ENCODE measurements at places on chromosomes 4 and X. TPM values are rescaled to one million over a fixed set of nuclear protein-coding genes. Genes with fewer than 3 reads are reported as not detected.

Gene LRIT3
- 0.09 TPM for total RNA-seq

DNA sequence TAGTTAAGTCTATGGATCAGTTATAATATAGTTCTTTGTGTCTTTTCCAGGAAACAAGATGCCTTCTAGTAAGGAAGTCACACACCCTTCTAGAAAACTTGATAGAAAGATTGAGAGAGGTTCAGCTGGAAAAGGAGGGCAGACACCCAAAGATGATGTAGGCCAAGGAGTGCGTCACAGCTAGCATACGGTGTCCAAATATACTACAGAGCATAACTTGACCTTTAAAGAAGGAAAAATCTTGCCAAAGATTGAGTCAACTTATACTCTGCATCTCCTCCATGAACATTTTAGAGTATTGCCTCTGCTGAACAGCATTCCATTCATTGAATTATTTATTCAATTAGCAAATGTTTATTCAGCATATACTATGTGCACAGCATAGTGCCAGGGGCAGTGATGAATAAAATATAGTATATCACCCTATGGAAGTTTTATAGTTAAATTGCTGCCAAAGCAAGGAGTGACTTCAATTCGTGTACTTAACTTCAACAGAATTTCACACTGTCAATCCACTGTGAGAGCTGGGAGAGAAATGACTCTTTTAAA is 51.9 kb upstream of the SLC6A14 start:
- no peaks in the 10 kb centered on the region for H3K4me1 ChIP-seq
- H3K27me3 ChIP-seq, result no peaks in the 10 kb centered on the region
- no peaks in the 10 kb centered on the region for H3K36me3 ChIP-seq

DNA sequence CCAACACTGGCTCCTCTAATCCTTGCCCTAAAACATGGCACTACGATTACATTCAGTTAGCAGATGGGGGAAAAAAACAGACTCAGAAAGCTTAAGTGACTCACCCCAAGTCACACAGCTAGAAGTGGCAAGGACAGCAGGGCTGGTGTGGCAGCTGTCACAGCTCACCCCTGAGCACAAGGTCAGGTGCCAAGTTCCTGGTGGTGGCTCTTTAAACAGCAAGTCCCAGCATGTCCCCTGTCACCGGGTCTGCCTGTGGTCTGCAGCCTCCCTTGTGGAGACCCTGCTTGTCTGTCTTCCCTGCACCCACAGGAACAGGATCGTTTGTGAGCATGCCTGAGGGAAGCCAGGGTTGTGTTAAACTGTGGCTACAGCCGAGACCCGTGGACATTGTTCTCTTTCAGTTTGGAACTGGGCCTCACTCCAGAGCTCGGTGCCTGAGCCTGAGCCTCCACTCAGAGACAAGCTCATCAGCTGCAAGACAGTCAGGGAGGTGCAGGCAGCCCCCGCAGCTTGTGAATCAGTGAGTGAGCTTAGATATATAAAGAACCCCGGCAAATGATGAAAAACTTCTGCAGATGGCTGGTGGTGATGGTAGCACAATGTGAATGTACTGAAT is 260.8 kb downstream of the BCOR start:
- no peak overlapping the region for H3K4me3 ChIP-seq
- H3K27ac ChIP-seq, result no peak overlapping the region
- DNase-seq, result no peak
- peaks cover 2% of the 10 kb centered on the region for H3K4me1 ChIP-seq
- no peaks in the 10 kb centered on the region for H3K27me3 ChIP-seq

DNA sequence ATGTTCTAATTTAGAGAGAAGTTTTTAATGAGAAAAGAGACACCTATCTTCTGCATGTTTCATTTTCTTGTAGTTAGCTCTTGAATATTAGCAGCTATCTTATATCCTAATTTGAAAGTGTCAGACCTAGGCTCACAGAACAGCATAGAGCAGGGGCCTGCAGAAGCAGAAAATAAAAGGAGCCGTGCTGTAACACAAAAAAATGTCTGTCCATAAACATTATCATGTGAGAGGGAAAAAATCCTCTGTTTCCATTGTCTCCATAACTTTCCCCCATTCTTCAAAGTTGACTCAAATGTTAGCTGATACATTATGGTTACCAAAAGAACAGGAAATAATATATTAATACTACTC is 329.2 kb upstream of the EPHA5 start:
- no peaks in the 10 kb centered on the region for H3K36me3 ChIP-seq
- no peak overlapping the region for H3K4me3 ChIP-seq
- no peaks in the 10 kb centered on the region for H3K27me3 ChIP-seq
- H3K27ac ChIP-seq, result no peak overlapping the region

- no peaks in the 10 kb centered on the region for H3K27me3 ChIP-seq
- H3K36me3 ChIP-seq, result no peaks in the 10 kb centered on the region
- no peak overlapping the region for H3K4me3 ChIP-seq
- no peak overlapping the region for H3K27ac ChIP-seq
- no peak for DNase-seq
Observed at GRCh38 chr4:160810941-160811340, 1352.9 kb downstream of the FSTL5 start.

Gene GAGE12H
- total RNA-seq, result not detected

GRCh38 chrX:8233091-8233490 is 62.0 kb upstream of the VCX2 start:
- no peaks in the 10 kb centered on the region for H3K36me3 ChIP-seq
- H3K27ac ChIP-seq, result no peak overlapping the region

Gene SYNPO2
- 0.14 TPM for total RNA-seq

GRCh38 chr4:94419956-94420355 is 31.8 kb upstream of the PDLIM5 start:
- DNase-seq, result no peak
- H3K4me3 ChIP-seq, result no peak overlapping the region
- H3K4me1 ChIP-seq, result no peaks in the 10 kb centered on the region
- H3K27ac ChIP-seq, result no peak overlapping the region

DNA sequence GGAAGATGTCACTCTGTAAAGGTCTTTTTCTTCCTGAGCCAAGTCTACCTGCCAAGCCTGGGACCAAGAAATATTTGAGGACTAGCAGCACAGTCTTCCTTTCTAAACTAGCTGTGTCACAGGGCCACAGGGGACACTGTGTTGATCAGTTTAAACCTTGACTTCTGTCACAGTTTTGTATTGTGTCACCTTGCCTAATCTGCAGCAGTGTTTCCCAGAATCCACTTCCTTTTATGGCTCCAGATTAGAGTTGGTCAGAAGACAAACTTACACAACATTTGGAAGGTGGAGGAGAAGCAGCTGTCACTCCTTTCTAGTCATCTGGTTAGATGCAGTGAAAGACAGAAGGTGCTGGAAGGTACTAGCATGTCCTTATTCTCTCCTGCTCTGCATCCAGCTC is 143.1 kb upstream of the BCOR start:
- no peak overlapping the region for H3K27ac ChIP-seq
- no peaks in the 10 kb centered on the region for H3K36me3 ChIP-seq
- no peak overlapping the region for H3K4me3 ChIP-seq
- no peak for DNase-seq

Gene COL25A1
- not detected for total RNA-seq

DNA sequence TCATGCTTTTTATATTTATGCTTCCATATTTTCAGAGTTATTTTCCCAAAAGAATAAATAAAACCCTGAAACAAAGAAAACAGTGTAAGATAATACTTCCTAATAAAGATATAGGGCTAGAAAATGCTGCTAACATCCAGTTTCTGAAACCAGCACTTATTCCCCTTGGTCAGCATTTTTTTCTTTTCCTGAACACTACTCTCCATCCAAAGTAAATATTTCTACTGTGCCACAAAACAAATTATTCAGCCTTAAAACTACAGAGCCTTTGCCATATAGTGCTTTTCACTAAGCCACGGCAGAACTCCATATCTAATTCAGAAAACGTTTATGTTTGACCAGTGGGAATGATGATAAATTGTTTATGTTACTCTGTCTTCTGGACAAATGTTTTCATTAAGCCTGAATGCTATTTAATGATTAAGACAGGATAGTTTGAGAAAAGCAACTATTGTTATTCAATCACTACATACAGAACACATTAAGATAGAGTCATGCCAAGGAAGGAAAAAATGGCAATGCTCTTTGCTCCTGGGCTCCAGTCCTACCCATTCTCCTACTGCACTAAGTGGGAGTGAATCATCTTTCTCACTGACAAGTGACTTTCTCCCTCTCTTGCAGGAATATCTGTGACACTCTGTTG is 723.9 kb downstream of the FAT4 start:
- H3K27ac ChIP-seq, result no peak overlapping the region
- no peaks in the 10 kb centered on the region for H3K4me1 ChIP-seq
- DNase-seq, result no peak
- no peaks in the 10 kb centered on the region for H3K36me3 ChIP-seq
- H3K27me3 ChIP-seq, result no peaks in the 10 kb centered on the region

DNA sequence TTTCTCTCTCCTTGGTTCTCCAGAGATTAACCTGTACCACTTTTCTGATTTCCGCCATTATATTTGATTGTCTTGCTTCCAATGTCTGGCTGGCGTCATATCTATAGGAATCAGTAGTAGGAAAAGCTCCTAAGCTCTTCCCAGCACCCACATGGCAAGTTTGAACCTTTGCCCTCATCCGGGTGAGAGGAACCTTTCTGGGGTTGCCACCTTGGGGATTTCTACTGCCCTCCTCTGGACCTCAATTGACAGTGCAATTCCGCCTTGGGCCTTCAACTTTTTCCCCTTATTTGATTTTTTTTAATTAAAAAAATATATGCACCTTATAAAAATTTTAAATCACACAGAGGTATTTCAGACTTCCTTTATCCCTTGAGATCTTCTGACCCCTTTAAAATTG is 2.0 kb upstream of the CXorf66 start:
- no peaks in the 10 kb centered on the region for H3K36me3 ChIP-seq
- no peaks in the 10 kb centered on the region for H3K4me1 ChIP-seq
- H3K4me3 ChIP-seq, result no peak overlapping the region
- H3K27ac ChIP-seq, result no peak overlapping the region

- H3K36me3 ChIP-seq, result peaks cover 14% of the 10 kb centered on the region
- no peaks in the 10 kb centered on the region for H3K27me3 ChIP-seq
- peaks cover 8% of the 10 kb centered on the region for H3K4me1 ChIP-seq
- H3K27ac ChIP-seq, result peak overlapping the region; percentile 90
- H3K4me3 ChIP-seq, result peak overlapping the region; percentile 93
Observed at GRCh38 chrX:57121816-57122215, 468 bp upstream of the SPIN2B start.

- DNase-seq, result no peak
- H3K36me3 ChIP-seq, result no peaks in the 10 kb centered on the region
- H3K27me3 ChIP-seq, result peaks cover 2% of the 10 kb centered on the region
- no peaks in the 10 kb centered on the region for H3K4me1 ChIP-seq
- H3K27ac ChIP-seq, result no peak overlapping the region
- H3K4me3 ChIP-seq, result no peak overlapping the region
Observed at GRCh38 chrX:18174971-18175370, 45.7 kb downstream of the BEND2 start.

DNA sequence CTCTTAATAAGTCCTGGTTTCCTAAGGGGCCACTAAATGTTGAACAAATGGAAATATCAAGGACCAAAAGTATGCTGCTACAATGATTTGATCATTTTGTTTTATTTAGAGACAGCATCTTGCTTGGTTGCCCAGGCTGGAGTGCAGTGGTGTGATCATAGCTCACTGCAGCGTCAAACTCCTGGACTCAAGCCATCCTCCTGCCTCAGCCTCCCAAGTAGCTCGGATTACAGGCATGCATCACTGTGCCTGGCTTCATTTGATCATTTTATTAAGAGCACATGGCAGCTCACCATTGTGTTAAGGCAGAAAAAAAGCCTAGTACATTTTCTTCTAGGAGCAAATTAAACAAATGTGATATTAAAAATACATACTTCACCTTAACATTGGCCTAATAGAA is 52.7 kb downstream of the DCLK2 start:
- H3K36me3 ChIP-seq, result no peaks in the 10 kb centered on the region
- H3K4me3 ChIP-seq, result no peak overlapping the region
- DNase-seq, result no peak

DNA sequence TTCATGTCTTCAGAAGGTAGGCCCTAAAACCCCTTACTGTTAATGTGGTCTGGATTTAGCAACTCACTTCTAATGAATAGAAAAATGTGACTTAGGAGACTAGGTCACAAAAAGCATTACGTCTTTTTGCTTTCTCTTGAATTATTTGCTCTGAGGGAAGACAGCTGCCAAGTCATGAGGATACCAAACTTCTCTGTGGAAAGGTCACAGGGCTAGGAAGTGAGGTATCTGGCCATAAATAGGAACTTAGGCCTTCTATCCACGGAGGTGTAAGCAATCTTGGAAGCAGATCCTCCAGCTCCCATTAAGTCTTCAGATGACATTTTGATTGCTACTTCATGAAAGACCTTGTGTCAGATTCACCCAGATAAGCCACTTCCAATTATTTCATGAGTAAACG is 120.6 kb downstream of the JADE1 start:
- no peak for DNase-seq
- H3K36me3 ChIP-seq, result peaks cover 28% of the 10 kb centered on the region
- no peak overlapping the region for H3K4me3 ChIP-seq
- H3K27ac ChIP-seq, result no peak overlapping the region

DNA sequence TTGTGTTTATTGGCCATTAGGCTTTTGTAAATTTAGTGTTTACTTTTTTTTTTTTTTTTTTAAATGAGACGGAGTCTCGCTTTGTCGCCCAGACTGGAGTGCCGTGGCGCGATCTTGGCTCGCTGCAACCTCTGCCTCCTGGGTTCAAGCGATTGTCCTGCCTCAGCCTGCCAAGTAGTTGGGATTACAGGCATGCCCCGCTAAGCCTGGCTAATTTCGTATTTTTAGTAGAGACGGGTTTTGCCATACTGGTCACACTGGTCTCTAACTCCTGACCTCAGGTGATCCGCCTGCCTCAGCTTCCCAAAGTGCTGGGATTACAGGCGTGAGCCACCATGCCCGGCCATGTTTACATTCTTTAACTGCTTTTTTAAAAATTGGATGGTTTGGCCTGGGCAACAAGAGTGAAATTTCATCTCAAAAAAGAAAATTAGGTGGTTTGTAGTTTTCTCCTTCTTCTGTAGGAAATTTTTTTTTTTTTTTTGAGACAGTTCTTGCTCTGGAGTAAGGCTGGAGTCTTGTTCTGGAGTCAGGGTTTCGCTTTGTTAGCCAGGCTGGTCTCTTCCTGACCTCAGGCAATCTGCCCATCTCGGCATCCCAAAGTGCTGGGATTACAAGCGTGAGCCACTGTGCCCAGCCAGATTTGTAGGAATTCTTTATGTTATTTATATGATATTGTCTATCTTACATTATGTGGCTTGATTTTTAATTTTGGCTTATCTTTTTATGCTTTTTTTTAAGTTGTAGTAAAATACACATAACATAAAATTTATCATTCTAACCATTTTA is 15.1 kb downstream of the UBE2K start:
- peaks cover 36% of the 10 kb centered on the region for H3K4me1 ChIP-seq
- no peaks in the 10 kb centered on the region for H3K27me3 ChIP-seq
- no peak for DNase-seq
- H3K27ac ChIP-seq, result no peak overlapping the region
- H3K36me3 ChIP-seq, result peaks cover 26% of the 10 kb centered on the region
- H3K4me3 ChIP-seq, result no peak overlapping the region

GRCh38 chr4:89511776-89512175 is 204.2 kb upstream of the GPRIN3 start:
- H3K4me3 ChIP-seq, result no peak overlapping the region
- peaks cover 15% of the 10 kb centered on the region for H3K4me1 ChIP-seq
- H3K27me3 ChIP-seq, result peaks cover 49% of the 10 kb centered on the region
- no peak overlapping the region for H3K27ac ChIP-seq

Gene ZNF141
- total RNA-seq, result 27.0 TPM

Gene MAML3
- 0.52 TPM for total RNA-seq

Gene KIF4A
- total RNA-seq, result 19.4 TPM

Gene GPR82
- not detected for total RNA-seq

- no peak for DNase-seq
- no peaks in the 10 kb centered on the region for H3K27me3 ChIP-seq
- no peaks in the 10 kb centered on the region for H3K4me1 ChIP-seq
- no peaks in the 10 kb centered on the region for H3K36me3 ChIP-seq
- H3K27ac ChIP-seq, result no peak overlapping the region
Observed at GRCh38 chrX:99242001-99242400, 1168.1 kb downstream of the PCDH19 start.

Gene MAGEA4
- total RNA-seq, result not detected

All from activated CD4-positive, alpha-beta T cell treated with anti-CD3 and anti-CD28 coated beads, Interleukin-2, amount 10 ng/mL, durations not matched to agents 24 days and 14 days (primary cell).